ENCODE measurements at places on chromosomes 2 and 18.
A peak's percentile ranks its signal among the peaks of the same experiment; 100 is the strongest.

GRCh38 chr2:218782528-218782844 is 539 bp downstream of the CYP27A1 start:
- DNase-seq: no peak

- DNase-seq: no peak
Measured at GRCh38 chr2:236517251-236518031, 52.2 kb upstream of the ACKR3 start.

DNA sequence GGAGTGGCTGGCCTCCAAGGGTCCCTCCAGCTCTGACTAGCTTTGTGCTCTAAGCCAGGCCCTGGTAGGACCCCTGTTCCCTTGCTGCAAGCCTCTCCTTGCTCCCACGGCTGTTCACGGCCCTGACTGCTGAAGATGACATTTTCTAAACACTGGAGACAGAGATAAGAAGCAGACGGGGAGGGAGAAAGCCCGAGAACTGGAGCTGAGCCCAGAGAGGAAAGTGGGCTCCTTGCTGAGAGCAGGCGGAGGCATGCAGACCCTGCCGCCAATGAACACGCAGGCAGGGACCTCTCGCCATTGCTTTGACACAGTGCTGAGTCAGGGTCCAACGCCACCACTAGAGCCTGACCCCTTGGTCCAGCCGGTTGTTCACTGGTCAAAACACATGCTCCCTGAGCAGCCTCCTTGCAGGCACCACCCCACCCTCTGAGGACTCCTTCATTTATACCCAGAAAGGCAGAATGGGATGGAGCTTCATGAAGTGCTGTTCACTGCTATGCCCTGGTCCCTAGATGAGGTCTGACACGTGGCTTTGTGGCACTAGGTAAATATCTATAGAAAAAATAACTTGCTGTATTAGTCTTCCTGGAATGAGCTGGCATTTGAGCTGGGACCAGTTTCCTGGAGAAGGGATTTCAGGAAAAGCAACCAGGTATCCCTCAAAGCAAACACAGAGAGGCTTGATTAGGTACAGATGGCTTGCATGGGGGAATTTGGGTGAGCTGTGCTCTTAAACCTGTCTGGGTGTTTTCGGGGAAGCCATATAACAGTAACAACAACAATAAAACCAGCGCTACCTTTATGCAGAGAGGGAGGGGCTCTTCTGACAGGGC is 65.7 kb downstream of the MCFD2 start:
- peak; percentile 8 for DNase-seq

DNA sequence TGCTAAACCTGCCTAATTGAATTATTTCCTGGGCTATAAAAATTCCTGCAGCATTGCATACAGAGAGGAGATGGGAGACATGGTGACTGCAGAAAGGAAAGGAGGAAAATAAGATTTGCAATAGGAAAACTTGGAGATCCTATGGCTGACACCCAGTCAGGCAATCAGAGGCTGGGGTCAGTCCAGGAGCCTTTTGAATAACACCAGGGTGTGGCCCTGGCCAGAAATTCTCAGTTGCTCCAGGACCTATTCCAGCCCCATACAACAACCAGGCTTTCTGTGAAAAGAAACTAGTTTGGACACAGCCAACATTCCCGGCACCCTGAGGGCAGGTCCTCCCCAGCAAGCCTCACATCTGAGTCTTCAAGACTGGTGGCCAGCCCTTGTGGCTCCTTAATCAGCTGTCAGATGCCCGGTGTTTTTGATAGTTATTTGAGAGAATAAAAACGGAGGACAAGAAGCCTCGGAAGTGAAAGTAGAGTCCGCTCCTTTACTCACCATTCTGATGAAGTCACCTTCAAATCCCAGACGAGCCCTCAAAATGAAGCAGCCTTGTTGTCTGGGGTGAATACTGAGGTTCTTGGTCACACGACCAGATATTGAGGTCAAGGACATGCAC is 31.1 kb upstream of the GMCL1 start:
- DNase-seq: no peak

DNA sequence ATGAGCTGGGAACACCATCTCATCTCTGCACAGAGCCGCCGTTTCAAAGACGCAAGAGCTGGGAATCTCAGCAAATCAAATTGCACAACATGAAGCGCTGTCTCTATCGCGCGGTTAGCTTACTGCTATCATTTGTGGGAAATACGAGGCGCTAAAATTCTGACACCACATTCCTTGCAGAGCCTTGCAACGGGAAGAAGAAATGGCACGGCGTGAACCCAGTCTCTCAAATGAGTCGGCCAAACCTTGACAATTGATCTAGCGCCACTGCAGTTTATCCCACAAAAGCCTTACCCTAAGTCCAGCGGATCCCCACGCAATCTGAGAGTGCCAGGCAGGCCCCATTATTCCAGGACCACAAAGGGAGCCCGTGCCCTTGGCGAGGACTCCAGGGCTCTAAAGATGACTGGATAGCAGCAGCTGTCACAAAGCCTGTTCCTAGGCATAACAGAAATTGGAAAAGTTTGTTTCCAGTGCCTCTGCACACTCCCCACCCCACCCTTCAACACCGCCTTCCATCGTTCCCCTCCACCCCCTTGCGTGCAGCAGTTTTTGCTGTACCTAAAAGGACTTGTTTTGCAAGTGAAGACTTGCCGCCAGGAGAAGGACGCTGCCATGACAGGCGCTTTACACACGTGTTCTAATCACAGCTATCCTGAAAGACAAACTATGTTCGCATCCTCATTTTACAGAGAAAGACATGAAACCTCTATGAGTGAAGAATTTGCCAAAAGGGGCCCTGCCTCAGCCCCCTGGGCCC is 252.4 kb downstream of the EIPR1 start:
- no peak for DNase-seq

- no peak for DNase-seq
Measured at GRCh38 chr2:82023710-82024109, 1719.2 kb upstream of the LRRTM1 start.

DNA sequence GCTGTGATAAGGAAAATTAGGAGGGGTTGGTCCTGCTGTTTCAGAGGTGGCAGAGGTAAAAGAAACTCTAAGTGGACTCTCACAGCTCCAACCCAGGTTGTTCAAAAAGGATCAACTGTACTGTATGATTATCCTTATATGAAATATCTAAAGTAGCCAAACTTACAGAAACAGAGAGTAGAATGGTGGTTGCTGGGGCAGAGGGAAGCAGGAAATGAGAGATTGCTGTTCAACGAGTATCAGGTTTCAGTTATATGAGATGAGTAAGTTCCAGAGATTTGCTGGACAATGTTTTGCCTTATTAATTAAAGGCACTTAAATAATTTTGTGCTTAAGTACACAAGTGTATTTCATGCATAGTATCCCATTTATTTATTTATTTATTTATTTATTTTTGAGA is 972.0 kb upstream of the LRRTM1 start:
- no peak for DNase-seq

- DNase-seq: no peak
Measured at GRCh38 chr2:152506843-152507242, 171.9 kb downstream of the FMNL2 start.

GRCh38 chr2:200786826-200787225 is 24.9 kb upstream of the BZW1 start:
- no peak for DNase-seq

DNA sequence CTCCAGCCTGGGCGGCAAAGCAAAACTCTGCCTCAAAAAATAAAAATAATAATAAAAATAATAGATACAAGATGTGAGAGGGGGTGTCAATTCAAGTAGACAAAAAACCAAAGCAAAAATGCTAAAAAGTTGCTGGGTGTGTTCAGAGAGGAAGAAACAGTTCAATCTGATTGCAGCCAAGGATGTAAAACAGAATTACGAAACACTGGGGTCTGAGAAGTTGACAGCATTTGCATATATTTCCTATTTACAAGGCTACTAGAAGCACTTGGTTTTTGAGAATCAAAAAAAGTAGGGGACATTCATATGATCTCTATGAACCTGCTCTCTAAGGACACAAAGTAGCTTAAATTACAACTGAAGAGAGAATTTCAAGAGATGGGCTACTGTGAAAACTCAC is 7.6 kb downstream of the TRIP12 start:
- no peak for DNase-seq

All from NCI-H1417 (cell line).